H54 (cell line): ENCODE measurements at places on chromosomes 13 and 19.

DNA sequence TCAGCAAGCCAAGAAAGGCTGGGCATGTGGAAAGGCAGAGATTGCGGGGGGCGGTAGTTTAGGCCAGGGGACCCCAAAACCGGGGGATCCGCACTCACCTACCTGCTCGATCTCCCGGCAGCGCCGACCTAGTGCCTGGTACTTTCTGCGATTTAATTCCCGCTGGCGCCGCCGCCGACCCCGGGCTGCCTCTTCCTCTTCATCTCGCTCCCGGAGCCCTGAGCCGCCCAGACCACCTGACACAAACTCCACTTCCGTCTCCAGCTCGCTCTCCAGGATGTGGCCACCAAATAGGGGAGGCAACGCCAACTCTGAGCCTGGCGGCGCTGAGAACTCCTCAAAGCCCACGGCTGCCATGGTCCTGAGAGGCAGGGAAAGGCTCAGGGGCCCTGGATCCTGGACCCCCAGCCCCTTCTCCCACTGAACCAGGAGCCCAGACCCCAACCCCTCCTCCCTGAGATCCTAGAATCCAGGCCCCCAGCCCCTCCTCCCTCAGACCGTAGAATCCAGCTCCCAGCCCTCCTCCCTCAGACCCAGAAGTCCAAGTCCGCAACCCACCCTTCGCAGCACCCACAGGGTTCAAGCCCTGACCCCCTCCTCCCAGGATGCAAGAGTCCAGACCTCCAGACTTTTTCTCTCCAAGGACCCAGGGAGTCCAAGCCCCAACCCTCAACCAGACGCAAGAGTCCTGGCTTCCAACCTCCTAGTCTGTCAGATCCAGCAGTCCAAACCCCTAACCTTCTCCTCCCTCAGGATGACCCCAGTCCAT lies 933 bp downstream of the TFPT start:
- DNase-seq: no peak

DNA sequence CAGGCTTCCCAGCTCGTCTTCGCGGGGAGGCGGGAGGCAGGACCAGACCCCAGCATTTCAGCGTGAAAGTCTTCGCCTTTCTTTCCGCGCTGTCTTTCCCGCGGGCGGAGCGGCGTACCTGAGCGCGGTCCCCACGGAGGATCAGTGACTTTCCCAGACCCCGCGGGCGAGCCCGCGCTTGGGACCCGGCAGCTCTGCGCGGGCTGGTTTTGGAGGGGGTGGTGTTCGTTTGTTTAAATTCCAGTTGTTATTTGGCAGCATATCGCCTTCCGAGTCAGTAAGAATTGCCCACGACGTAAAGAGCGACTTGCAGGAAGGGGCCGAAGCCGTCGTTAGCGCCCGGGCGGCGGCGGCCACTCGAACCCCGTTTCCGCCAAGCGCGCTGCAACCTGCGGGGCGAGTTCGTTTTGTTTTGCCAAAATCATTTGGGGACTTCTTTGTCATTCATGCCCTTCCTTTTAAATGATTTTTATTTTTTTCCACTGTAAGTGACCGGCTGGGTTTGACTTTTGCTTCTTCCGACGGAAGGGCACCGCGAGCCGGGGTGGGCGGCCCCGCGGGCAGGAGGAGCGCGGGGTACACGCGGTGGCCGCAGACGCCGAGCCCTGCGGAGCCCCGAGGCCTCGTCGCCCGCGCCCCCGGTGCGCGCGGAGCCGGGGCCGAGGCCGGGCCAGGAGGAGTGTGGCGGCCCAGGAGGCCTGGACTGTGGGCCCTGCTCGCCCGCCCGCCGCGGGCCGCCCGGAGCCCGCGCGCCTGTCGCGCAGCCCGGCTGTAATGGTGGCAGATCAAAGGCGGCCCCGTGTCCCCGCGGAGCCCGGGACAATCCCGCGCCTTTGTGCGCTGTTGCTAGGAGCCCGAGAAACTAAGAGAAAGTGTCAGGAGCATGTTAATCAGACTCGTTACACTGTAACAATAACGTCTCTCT lies 75.9 kb downstream of the ZIC5 start:
- no peak for DNase-seq

DNA sequence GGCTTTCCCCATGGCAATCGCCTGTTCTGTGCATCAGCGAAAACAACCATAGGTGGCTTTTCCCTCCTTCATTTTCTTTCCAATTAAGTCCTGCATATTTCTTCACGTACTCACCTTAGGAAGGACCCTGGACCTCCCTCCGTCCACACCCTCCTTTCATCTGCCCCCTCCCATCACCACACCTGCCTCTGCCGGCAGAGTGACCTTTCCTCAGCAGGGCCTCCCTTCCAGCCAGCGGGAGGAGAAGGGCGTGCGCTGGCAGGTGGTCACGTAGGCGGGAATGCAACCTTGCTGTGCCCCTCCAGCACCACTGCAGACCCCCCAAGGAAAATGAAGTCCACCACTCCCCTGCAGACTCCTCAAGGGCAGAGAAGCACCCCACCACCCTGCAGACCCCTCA lies 61.1 kb downstream of the GSX1 start:
- no peak for DNase-seq

- DNase-seq: no peak
Observed at GRCh38 chr13:33727297-33728083, 90.5 kb upstream of the RFC3 start.

DNA sequence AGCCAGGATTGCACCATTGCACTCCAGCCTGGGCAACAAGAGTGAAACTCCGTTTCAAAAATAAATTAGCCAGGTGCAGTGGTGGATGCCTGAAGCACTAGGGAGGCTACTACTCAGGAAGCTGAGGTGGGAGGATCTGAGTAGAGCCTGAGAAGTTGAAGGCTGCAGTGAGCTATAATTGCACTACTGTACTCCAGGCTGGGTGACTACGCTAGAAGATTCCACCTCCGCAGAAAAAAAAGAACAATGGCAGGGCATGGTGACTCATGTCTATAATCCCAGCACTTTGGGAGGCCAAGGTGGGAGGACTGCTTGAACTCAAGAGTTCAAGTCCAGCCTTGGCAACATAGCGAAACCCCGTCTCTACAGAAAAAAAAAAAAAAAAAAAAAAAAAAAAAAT lies 20.5 kb downstream of the HAUS8 start:
- no peak for DNase-seq

GRCh38 chr13:100913143-100913542 lies 238.5 kb upstream of the TMTC4 start:
- DNase-seq: no peak

DNA sequence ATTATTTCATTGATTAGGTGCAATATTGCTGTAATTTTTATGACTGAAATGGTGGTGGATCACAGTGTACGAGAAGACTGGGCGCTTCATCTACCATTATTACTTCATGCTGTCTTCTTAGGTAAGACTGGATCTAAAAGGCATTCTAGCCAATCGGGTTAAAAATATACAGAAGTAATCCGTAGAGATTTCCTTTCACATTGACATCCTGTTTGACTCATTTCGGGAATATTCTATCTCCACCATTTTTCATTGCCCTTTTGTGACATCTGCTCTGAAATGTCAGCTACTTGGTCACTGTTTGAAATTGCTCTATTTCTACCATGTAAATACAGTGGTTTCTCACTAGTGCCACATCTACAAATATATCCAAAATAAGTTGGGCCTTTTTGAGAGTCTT lies 90.2 kb downstream of the ZAR1L start:
- DNase-seq: no peak

DNA sequence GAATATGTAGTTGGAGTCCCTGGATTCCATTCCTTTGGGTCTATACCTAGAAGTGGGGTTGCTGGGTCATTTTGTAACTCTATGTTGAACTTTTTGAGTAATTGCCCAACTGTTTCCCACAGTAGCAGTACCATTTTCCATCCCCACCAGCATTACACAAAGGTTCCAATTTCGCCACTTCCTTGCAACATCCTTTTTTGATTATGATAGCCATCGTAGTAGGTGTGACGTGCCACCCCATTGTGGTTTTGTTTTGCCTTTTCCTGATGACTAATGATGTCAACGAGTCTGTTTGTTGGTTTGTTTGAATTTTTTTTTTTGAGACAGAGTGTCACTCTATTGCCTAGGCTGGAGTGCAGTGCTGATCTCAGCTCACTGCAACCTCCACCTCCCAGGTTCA lies 3.3 kb upstream of the PEX11G start:
- DNase-seq: no peak

GRCh38 chr19:13234518-13234917 lies 84.3 kb downstream of the IER2 start:
- DNase-seq: peak; percentile 60

DNA sequence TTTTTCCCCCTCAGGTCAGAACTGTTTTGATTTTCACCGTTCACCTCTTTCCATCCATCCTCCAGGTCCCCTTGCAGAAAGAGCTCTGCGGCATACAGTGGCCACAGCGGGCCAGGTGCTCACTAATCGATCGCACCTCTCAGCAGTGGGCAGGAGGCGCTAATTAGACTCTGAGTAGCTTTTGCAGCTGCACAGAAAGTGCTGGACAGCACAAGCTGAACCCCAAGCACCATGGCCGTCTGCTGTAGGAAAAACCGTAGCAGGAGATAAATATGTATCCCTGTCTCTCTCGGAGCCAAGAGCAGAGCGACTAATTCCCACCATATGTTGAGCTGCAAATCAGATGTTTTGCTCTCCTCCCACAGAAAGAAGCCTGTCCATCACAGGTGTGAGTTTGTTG lies 54.4 kb downstream of the PEX11G start:
- DNase-seq: no peak

GRCh38 chr19:2716275-2716650 lies 4.9 kb downstream of the DIRAS1 start:
- no peak for DNase-seq

DNA sequence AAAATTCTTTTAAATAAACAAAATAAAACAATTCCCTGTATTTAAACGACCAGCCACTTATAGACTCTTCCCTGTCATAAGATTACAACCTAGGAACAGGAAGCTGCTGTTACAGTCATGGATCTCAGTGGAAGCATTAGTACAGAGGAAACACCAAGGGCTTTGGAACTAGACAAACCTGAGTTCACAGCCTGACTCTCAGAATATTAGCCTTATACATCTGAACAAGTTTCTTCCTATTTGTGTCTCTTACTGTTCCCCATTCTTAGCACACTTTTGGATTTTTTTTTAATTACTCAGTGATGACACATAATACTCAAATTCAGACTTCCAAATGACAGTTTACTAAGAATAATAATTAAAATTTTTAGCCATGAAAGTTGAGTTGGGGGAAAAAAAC lies 46.1 kb downstream of the ZDHHC20 start:
- DNase-seq: no peak

DNA sequence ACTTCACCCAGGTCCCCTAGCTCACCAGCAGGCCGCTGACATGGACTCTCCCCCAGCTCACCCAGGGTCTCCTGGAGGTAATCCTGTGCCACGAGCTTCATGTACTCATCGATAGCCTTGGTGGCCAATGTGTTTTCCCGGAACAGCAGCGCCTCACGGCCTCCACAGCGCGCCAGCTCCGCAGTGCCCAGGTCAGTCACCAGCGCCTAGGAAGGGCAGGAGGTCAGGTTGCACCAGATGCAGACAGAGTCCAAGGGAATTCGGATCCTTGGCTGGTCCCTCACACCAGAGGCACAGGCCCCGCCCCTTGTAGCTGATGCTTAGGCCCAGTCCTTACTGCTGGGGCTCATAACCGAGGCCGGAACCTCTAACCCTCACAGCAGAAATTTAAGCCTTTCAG lies 6.7 kb upstream of the WIZ start:
- no peak for DNase-seq

- peak; percentile 94 for DNase-seq
Observed at GRCh38 chr19:13060233-13060963, 42.3 kb downstream of the LYL1 start.

DNA sequence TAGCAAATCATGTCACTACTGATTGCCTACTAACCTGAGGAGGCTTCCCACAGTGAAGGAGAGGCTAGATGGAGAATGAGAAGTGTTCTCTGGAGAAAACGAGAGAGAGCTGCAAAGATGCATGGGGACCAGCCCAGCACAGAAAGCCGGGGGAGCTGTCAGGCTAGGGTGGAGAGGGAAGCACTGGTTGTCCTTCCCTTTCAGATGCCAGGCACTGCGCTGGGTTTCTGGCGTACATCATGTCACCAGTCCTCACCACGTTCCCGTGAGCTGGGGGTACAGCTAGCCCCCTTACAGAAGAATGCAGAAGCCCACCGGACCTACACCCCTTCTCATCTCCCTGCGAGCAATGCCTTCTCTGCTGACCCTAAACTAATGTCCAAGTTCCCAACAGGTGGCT lies 86.0 kb downstream of the STK24 start:
- no peak for DNase-seq
